Peyer's patch (tissue), 4 donors: ENCODE measurements at places on chromosomes 16 and 17. TPM values are rescaled to one million over a fixed set of nuclear protein-coding genes. Genes with fewer than 3 reads are reported as not detected.

DNA sequence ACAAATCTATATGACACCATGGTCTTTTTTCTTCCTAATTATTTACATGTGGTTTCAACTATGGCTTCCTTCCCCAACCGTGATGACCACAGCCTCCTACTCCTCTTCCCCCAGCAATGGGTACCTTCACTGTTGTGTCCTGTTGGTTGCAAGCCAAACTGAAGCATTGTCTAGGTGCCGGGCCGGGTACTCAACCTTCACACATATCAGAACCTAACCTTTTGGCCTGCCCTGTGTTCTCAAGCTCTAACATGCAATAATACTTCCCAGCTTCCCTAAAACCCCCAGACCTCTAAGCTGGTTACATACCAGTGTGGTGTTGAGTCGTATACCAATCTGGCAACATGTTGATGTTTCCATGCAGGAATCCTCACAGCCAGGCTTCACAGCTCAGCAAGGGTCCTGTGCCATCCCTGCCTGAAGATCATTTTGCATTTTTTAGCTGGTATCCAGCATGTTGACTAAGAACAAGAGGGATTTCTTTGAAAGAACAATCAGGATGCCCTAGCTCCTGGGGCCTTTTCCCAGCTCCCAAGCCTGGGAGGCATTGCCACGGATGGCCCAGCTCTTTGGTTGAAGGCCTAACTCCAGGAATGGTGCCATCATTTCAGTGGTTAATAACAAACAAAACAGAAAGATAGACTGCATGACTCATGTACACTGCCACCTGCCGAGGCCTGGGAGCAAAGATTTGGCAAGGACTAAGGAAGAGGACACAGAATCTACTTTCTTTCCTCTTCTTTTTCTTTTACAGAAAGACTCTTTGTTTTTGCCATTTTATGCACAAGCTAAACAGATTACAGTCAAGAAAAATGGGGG, 373.7 kb upstream of the SALL1 start:
- DNase-seq, result no peak

GRCh38 chr17:58412961-58413586, 4.3 kb downstream of the RNF43 start:
- DNase-seq, result no peak

ABCC12 gene
- total RNA-seq, result not detected

SLC5A11 gene
- total RNA-seq, result 104 TPM

DNA sequence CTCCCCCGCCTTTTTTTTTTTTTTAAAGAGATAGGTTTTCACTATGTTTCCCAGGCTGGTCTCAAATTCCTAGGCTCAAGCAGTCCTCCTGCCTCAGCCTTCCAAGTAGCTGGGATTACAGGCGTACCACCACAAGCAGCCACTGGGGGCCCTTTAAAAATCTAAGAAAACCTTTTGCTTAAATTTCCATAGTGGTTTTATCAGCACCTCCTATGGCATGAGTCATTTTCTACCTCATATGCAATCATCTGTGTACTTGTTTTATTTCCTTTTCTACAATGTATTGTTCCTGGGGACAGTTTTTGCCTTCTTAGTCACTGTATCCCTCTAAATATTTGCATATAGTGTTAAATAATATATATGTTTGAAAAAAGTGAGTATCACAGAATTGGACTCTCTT, 29.2 kb downstream of the GNA13 start:
- no peak for DNase-seq

- DNase-seq, result no peak
These were observed 1.1 kb downstream of the DCUN1D3 start for GRCh38 chr16:20899071-20899470.

DNA sequence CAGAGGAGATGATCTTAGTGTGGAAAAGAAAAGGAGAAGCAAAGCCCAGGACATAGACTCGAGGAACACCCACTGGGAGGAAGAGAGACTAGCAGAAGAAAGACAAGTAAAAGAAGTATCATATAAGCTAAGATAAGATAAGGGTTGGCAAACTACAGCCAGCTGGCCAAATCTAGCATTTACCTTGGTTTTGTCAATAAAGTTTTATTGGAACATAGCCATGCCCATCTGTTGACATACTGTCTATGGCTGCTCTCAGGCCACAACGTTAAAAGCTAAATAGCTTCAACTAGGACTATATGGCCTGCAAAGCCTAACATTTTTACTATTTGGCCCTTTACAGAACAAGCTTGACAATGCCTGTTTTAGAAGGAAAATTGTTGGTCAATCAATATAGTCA, 166.4 kb upstream of the AXIN2 start:
- no peak for DNase-seq

CCDC144A gene
- 2.6 TPM for total RNA-seq

DNA sequence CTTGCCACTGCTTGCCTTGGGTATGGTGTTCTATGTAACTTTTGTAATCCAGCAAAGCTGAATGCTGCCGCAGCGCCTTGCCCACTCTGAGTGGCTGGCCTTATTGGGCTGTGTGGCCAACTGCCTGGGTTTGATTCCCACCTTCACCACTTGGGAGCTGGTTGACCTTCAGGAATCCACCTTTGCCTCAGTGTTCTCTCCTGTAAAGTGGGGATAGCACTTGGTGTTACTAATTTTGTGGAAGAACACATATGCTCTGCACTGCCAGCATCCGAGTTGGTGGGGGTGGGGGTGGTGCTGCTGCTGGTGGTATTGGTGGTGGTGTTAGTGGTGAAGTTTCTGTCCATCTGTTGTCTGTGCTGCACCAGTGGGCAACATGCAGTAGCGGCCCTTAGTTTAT, 32.8 kb downstream of the AKAP1 start:
- no peak for DNase-seq

- no peak for DNase-seq
These were observed 75.8 kb downstream of the MRC2 start for GRCh38 chr17:62703261-62703775.

- DNase-seq, result no peak
These were observed 51.6 kb downstream of the ACTG1 start for GRCh38 chr17:81460856-81461460.

GRCh38 chr17:17353625-17354484, 50.7 kb downstream of the NT5M start:
- DNase-seq, result no peak

DNA sequence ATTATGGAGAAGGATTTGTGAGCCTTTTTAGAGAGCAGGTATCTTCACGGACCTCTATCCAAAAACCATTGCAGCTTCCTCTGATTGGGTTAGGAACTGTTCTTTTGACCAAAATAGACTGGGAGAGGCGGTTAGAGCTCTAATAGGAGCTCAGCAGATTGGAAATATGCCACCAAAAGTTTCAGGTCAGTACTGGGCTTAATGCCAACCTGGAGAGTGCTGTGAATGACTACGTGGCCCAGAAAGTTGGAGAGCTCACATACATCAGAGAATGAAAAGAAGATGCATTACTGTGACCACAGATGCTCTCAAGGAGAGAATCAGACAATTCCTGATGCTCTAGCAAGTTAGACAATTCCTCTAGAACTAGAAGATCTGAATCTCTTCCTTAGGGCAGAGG, 86.5 kb downstream of the ABCA8 start:
- no peak for DNase-seq

SOX15 gene
- total RNA-seq, result 1.9 TPM

DNA sequence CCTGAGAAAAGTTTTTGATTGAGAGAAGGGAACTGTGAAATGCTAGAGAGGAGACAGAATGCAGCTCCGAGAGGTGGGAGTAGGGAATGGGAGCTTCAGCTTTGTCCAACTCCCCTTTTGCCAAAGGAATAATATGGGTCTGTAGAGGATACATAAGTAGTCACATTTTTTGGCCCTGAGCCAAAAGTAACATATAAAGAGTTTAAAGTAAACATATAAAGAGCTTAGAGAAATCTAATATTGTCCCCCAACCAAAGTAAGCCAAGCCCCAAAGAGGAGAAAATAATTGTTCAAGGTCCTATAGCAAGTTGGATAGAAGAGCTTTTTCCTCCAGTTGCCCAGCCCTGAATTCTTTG, 215.1 kb downstream of the TMEM114 start:
- no peak for DNase-seq

DNA sequence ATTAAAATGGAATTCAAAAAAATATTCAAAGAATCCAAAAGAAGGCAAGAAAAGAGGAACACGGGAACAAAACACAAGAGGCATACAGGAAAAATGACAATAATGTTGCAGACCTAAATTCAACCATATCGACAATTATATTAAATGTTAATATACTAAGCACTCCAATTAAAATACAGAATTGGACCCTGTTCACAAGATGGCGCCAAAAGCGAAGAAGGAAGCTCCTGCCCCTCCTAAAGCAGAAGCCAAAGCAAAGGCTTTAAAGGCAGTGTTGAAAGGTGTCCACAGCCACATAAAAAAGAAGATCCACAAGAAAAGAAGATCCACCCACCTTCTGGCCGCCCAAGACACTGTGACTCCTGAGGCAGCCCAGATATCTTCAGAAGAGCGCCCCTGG, 6.3 kb upstream of the XAF1 start:
- no peak for DNase-seq

GRCh38 chr16:57536306-57537193, at the start of gene CCDC102A:
TSS of gene CCDC102A (minus strand) at chr16:57536571. CDS start at chr16:57529177, 7,394 bp downstream.
- DNase-seq, result no peak
